ENCODE measurements at places on chromosomes 12 and 14. TPM values are rescaled to one million over a fixed set of nuclear protein-coding genes. Genes with fewer than 3 reads are reported as not detected.

The NCKAP5L gene
- total RNA-seq, result 23.1 TPM

The JAG2 gene
- 7.3 TPM for total RNA-seq

The OTUB2 gene
- 6.7 TPM for total RNA-seq

The CLMN gene
- 11.7 TPM for total RNA-seq

The PLEKHG7 gene
- total RNA-seq, result not detected

The ATXN3 gene
- total RNA-seq, result 35.0 TPM

The MGST1 gene
- total RNA-seq, result 203 TPM

The TULP3 gene
- 28.1 TPM for total RNA-seq

The NTF3 gene
- 1.4 TPM for total RNA-seq

The CHGA gene
- total RNA-seq, result 4.7 TPM

The IQSEC3 gene
- total RNA-seq, result 2.3 TPM

The IFNG-AS1 gene
- total RNA-seq, result not detected

GRCh38 chr14:97218691-97219430 lies 421.7 kb downstream of the VRK1 start:
- peaks cover 49% of the 10 kb centered on the region for H3K27me3 ChIP-seq
- DNase-seq, result peak; percentile 87
- H3K4me1 ChIP-seq, result no peaks in the 10 kb centered on the region
- H3K36me3 ChIP-seq, result no peaks in the 10 kb centered on the region
- no peak overlapping the region for H3K27ac ChIP-seq

DNA sequence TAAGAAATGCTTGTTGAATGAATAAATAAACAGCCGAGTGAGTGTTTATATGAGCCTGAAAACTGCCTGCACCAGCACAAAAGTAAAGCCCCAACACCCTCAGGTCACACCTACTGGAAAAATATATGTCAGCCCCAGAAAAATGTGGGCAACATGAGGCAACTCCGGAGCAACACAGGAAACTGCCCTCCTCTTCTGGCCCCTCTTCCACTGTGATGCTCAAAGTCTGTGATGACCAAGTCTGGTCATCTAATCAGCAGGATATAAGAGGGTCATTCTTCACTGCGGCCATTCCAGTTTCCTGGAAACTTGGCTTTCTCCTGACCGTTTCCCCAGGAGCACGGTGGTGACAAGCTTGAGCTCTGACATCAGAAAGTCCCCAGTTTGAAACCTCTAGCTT lies 159.6 kb upstream of the PZP start:
- no peaks in the 10 kb centered on the region for H3K27me3 ChIP-seq
- H3K27ac ChIP-seq, result no peak overlapping the region
- H3K4me1 ChIP-seq, result peaks cover 3% of the 10 kb centered on the region
- H3K4me3 ChIP-seq, result no peak overlapping the region
- no peaks in the 10 kb centered on the region for H3K36me3 ChIP-seq

DNA sequence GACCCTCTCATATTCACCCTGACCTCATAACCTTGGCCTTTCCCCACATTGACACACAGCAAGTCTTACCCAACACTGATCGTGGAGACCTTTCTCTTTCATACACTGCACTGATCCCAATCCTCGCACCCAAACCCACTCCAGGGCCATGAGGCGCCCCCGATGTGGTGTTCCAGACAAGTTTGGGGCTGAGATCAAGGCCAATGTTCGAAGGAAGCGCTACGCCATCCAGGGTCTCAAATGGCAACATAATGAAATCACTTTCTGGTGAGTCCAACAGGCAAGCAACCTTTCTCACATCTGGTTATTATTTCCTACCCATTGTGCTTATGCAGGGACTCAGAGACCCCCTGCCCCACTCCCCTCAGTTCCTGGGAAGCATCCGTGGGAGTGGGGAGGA lies 5.4 kb downstream of the MMP14 start:
- H3K36me3 ChIP-seq, result peaks cover 66% of the 10 kb centered on the region
- no peak overlapping the region for H3K4me3 ChIP-seq
- peaks cover 7% of the 10 kb centered on the region for H3K4me1 ChIP-seq
- no peak overlapping the region for H3K27ac ChIP-seq
- no peak for DNase-seq
- no peaks in the 10 kb centered on the region for H3K27me3 ChIP-seq

DNA sequence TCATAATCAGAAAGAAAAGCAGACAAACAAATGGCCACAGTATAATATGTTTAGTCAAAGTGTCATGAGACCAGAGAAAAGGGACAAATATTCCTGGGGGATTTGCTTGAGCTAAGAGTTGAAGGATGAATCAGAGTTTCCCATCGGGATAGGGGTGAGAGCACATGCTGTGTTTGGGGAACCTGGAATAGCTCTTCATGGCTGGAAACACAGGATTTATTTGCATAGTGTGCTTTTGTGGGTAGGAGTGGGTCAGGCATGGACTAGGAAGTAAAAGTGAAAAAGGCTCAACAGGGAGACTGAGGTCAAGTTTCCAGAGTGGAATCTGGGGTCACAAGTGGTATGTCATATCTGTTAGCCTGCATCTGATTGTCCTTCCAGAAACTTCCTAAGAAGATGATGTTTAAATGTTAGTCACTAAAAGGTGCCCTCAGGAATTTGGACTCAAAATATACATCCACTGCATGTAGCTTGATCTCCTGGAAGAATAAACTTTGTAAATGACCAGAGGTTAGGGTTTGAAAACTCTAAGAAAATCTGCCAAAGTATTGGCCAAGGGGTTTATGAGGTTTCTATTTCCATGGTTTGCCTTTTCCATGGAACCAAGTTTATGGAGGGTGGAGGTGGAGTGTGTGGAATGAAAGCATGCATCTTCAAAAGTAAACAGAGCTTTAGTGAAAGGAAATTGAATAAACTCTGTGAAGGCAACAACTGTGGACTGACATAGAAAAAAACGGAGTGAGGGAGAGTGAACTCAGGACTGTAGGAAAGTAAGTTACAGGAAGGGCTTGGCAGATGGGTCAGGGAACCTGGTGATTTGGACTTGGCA lies 344.6 kb downstream of the C12orf75 start:
- no peaks in the 10 kb centered on the region for H3K36me3 ChIP-seq
- H3K4me3 ChIP-seq, result no peak overlapping the region
- H3K27ac ChIP-seq, result no peak overlapping the region
- no peaks in the 10 kb centered on the region for H3K27me3 ChIP-seq
- no peak for DNase-seq
- no peaks in the 10 kb centered on the region for H3K4me1 ChIP-seq

GRCh38 chr12:97275256-97275655 lies 187.3 kb upstream of the RMST start:
- H3K36me3 ChIP-seq, result no peaks in the 10 kb centered on the region
- H3K27ac ChIP-seq, result peak overlapping the region; percentile 99
- H3K4me1 ChIP-seq, result peaks cover 19% of the 10 kb centered on the region
- no peak for DNase-seq
- H3K27me3 ChIP-seq, result peaks cover 13% of the 10 kb centered on the region
- H3K4me3 ChIP-seq, result no peak overlapping the region

DNA sequence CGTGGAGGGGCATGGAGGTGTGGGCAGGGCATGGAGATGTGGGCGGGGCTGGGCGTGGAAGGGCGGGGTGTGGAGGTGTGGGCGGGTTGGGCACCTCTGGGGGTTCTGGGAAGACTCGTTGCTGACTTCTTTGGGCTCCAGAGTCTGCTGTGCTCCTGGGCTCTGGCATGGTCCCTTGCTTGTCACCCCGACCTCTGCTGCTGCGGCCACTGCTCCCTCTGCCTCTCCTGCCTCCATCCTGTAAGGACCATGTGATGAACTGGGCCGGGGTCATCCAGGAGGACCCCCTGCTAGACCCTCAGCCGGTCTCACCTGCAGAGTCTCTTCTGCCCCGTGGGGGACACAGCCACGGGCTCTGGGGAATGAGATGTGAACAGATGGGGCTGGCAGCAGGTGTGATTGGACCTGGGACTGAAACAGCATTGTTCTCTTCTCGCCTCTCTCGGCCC lies 15.3 kb downstream of the NOC4L start:
- no peaks in the 10 kb centered on the region for H3K27me3 ChIP-seq
- no peak overlapping the region for H3K27ac ChIP-seq
- H3K4me3 ChIP-seq, result no peak overlapping the region

DNA sequence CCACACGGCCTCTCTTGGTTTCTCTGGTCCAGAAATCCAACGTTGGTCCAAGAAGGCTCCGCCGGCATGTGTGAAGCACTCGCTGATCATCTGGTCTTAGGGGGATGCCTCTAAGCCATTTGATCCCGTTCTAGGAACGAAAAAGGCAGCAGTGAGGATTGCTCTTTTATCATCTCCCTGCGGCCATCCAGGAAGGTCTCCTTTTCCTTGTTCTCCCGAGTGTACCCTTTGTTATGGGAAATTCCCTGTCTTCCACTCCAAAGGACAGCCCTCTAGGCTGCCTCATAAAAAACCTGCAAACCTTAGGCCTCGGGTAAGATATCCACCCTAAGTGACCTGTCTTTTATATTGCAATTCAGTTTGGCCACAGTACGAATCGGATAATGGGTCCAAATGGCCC lies 85.8 kb downstream of the TMTC3 start:
- DNase-seq, result no peak
- no peak overlapping the region for H3K27ac ChIP-seq
- H3K27me3 ChIP-seq, result no peaks in the 10 kb centered on the region
- no peaks in the 10 kb centered on the region for H3K4me1 ChIP-seq
- H3K4me3 ChIP-seq, result no peak overlapping the region

DNA sequence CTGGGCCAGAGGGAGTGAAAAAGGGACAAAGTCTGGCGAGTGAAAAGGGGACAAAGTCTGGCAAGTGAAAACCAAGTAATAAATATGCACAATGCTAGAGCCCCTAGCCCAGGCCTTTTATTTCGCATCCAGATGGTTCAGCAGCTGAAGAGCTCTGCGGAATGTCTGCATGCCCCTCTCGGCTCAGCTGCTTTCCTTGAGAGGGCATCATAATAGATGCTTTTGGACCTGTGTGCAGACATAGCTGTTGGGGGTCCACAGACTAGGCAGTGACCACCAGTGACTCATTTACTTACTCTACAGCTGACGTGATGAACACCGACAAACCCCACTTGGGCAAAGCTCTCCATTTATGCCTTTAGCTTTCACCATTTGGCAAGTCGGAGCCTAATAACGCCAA lies 4.3 kb downstream of the NIN start:
- peaks cover 5% of the 10 kb centered on the region for H3K4me1 ChIP-seq
- H3K4me3 ChIP-seq, result no peak overlapping the region
- peak overlapping the region; percentile 47 for H3K27ac ChIP-seq
- no peaks in the 10 kb centered on the region for H3K36me3 ChIP-seq

DNA sequence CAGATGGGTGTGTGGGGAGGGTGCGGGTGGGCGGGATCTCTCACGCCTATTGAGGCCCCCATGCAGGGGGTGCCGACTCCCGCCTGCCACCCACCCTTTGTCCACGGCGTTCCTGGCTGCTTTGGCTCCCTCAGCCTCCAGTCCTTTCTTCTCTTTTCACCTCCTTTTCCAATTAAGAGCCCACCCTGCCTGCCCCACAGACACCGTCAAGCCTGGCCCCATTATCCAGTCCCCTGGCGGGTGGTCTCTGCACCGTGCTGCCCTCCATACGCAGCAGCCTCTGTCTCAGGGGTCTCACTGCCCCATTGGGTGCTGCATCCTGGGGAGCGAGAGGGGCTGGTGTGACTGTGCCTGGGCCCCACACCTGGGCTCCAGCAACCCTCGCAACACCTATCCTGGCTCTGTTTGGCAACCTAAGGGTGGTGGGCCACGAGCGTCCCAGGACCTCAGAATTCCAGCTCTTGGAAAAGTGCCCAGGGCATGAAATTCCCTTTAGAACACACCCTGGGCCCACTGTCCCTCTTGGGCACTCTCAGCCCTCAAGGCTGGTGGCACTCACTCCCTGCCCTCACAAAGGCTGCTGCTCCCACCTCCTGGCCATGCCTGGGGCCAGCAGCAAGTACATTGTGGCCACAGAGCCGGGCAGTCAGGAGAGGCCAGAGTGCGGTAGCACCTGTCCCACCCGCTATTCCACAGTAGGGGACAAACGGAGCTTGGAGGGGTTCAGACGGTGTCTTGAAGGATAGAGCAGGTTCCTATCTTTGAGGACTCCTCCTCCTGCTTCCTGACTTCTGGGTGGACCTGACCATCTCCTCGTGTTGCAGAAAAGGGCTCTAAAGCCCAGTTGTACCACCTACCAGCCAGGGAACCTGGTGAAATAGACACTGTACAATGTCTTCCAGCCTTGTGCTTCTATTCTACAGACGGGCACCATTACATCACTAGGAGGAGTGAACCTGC lies 114.1 kb downstream of the KIF26A start:
- H3K27ac ChIP-seq, result no peak overlapping the region
- no peaks in the 10 kb centered on the region for H3K27me3 ChIP-seq
- H3K36me3 ChIP-seq, result no peaks in the 10 kb centered on the region
- no peaks in the 10 kb centered on the region for H3K4me1 ChIP-seq
- no peak for DNase-seq

DNA sequence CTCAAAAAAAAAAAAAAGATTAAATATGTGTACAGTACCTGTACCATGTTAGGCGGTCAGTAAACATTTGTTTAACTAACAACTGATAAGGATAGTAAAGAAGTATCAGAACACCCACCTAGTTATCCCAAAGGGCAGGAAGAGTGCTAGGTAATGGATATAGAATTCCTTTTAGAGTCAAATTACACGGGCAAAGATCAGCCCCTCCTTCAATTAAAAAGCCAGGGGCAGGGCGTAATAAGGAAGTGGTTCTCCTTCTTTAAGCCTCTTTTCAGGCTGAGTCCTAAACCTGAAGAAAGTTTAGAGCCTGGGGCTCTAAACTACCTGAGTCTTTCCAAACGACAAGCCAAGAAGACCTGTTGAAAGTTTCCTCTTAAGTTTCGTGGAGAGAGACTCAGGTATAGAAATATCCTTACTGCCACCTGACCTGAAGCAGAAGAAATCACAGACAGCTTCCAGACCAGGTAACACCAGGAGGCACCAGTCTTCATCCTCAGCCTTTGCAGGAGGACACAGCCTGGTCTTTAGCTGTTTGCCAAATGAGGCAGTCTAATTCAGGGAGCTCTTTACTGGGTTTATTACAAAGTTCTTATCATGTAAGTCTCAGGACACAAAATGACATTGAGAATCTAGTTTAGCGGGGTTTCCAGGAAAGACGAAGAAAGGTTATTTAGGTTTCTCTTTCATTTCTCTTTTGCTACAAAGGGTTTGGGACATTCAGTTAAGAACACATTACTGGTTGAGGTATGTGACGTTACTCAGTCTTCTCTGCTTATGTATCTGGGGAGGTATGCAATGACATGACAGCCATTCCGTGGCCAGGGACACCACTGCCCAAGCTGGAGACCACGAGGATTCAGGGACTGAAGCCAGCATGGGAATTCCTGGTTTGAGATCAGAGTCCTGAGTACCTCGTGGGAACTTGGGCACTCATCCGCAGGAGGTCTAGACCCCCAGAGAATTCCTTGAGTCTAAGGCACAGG lies at the start of gene BCL2L14:
BCL2L14 (plus strand) TSS at position 266 of the 983 bp plus-strand sequence. CDS start 8,367 bp downstream, outside the sequence.
- no peak within 1 kb of the TSS for H3K4me3 ChIP-seq
- DNase-seq, result no peak
- peaks cover 17% of the 10 kb centered on the region for H3K4me1 ChIP-seq
- H3K27me3 ChIP-seq, result no peaks in the 10 kb centered on the region
- H3K27ac ChIP-seq, result no peak within 1 kb of the TSS

GRCh38 chr12:133264173-133264572 lies 28.5 kb upstream of the ANHX start:
- no peak overlapping the region for H3K4me3 ChIP-seq
- no peak for DNase-seq
- no peak overlapping the region for H3K27ac ChIP-seq
- H3K36me3 ChIP-seq, result no peaks in the 10 kb centered on the region
- no peaks in the 10 kb centered on the region for H3K4me1 ChIP-seq

- H3K36me3 ChIP-seq, result no peaks in the 10 kb centered on the region
- H3K4me1 ChIP-seq, result no peaks in the 10 kb centered on the region
- H3K27ac ChIP-seq, result no peak overlapping the region
- H3K27me3 ChIP-seq, result no peaks in the 10 kb centered on the region
Measured at GRCh38 chr12:27207615-27208413, 36.3 kb upstream of the STK38L start.

- no peaks in the 10 kb centered on the region for H3K4me1 ChIP-seq
- H3K4me3 ChIP-seq, result no peak overlapping the region
- no peaks in the 10 kb centered on the region for H3K36me3 ChIP-seq
- no peak overlapping the region for H3K27ac ChIP-seq
- peaks cover 4% of the 10 kb centered on the region for H3K27me3 ChIP-seq
Measured at GRCh38 chr14:100025111-100025510, 40.1 kb upstream of the EVL start.

All from endodermal cell (in vitro differentiated cells).